ENCODE measurements at places on chromosomes 2 and 18.

GRCh38 chr2:45840481-45840880, 189.0 kb downstream of the PRKCE start:
- DNase-seq, result no peak

DNA sequence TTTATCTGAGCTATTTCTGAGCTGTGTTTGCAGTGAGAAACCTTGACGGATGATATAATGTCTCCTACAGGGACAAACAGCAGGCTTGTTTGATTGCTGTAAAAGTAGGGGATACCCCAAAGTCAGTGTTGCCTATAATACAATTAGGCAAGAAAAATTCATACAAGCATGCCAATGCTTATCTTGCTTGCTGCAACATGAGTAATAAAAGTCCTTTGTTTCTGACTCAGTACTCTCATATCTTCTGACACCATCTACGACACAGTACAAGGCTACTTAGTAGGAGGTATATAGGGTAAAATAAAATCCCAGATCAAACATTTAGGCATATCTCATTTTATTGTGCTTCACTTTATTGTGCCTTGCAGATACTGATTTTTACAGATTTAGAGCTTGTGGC, 33.0 kb downstream of the ERBB4 start:
- no peak for DNase-seq

GRCh38 chr2:114354199-114354598, 88.2 kb upstream of the DPP10 start:
- DNase-seq, result no peak

- DNase-seq, result peak; percentile 7
Observed at GRCh38 chr2:204024503-204024902, 87.9 kb downstream of the ICOS start.

- DNase-seq, result no peak
Observed at GRCh38 chr18:77153404-77153803, 20.8 kb upstream of the MBP start.

DNA sequence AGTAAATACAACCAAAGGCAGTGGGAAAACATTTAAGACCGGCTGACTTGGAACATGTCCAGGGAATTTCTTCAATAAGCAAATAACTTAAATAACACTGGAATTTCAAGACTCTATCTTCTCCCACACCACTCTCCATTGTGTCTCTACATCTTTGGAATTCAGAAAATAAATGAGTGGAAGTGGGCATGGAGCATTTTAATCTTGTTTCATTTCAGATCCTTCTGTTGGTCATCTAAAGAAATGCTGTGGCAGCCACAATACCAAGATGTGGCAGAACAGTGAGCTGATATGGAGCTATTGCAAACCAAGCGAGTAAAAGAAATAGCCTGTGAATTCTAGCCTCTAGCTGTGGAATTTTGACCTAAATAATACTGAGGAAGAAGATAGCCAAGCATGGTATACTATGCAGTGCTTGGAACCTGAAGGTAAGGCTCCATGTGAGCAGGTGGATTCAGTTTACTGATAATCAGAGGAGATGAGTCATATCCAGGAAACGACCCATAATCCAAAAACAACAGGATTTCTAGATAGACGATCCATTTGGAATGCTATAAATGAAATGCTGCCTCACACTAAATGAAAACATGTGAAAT, 157.1 kb upstream of the SCN7A start:
- DNase-seq, result no peak

DNA sequence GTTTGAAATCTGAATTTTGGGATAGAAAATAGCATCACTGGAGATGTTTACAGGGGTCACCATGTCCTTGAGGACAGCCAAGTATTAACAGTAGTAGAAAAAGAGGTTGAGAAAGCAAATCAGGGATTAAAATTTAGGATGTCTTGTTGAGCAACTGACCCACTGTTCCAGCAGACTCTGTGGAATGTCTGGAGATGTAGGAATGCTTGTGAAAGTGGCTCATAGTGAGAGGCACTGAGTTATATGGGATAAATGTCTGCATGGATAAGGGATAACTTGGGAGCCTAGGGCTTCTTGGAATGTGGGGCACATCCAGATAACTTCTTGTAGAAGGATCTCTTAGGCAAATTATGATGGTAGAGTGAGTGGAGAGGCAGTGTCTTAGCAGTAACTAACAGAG, 495.0 kb downstream of the TMX3 start:
- no peak for DNase-seq

DNA sequence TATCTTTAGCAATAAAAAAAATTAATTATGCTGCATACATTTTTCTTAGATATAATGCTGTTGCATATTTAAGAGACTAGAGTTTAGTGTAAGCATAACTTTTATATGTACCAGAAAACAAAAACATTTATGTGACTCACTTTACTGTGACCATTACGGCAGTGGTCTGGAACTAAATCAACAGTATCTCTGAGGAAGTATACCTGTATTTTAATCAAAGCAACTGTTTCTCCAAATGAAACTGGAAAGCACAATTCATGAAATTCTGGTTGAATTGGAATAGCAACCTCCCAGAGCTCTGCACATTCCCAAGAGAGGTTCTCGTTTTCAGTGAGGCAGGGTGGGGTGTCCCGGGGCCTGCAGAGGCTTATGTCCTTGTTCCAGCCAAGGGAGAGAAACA, 112.2 kb upstream of the TACR1 start:
- DNase-seq, result no peak

- no peak for DNase-seq
Observed at GRCh38 chr18:13270279-13270855, 51.8 kb downstream of the LDLRAD4 start.

GRCh38 chr2:71449343-71449742, 4.0 kb upstream of the DYSF start:
- no peak for DNase-seq

- no peak for DNase-seq
Observed at GRCh38 chr2:189168856-189169499, 10.6 kb downstream of the COL5A2 start.

- peak; percentile 73 for DNase-seq
Observed at GRCh38 chr18:22346953-22347605, 70.6 kb downstream of the CTAGE1 start.

- DNase-seq, result no peak
Observed at GRCh38 chr2:190570871-190571270, 36.3 kb upstream of the NEMP2 start.

DNA sequence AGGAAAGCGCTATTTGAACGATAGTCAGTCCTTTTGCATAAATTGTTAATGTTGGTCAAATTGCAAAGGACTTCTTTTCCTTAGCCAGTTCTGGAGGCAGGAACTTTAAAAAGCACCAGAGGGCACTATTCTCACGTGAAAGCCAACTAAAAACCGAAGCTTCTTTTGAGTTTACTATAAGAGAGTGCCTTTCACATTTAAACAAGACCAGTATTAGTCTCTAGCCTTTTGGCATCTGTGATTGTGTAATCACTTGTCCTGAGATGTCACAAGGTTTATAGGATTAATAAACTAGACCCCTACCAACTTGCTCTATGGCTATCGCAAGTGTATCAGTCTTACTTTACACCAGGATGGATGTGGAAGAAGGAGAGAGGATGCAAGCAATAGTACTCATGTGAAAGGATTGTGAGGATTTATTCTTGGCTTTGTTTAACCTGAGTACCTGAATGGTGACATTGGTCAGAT, 14.4 kb upstream of the STAT4 start:
- no peak for DNase-seq

DNA sequence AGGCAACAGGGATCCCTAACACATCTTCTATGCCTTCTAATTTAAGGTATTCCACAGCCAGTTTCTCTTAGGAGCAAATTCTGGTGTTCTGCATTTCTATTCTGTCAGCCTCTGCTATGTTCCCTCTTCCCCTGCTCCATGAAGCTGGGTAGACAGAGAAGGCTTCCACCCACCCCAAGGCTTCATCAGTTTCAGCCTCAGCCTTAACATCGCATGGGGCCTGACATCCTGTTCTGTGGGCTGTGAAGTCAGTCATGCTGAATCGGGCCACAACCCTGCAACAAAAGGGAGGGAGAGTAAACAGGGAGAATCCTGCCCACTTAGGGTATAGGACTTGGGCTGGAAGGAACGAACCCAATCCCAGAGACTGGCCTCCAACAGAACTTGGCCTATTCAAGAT, 70.6 kb upstream of the PPM1B start:
- no peak for DNase-seq

DNA sequence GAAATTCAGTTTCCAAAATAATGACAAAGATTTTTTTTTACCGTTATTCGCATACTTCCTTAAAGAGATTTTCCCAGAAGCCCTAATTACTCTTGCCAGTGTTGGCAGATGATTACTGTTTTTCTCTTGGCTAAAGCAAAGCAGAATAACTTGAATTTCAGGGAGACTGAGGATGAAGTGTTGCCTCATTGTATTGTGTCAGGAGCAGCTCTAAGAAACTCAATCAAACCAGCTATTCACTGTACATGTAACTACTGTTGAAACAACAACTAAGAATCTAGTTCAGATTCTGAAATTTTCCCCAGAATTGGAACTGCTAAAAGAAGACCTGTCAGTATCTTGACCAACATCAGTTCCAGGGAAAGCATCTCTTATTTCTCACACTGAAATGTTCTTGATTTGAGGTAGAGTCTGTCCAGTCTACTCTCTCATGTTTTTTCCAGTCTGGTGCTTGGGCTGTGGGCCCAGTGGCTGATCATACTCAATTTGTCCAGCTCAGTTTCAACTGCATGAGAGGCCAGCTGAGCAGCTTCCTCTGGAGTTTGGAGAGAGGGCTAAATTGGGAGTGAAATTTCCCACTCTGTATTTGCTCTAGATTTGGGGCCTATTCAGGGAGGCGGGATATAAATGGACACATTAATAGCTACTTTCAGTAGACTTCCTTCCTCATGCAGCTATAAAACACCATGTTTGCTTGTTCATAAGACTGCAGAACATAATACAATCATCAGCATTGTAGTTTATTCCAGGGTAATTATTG, 78.5 kb downstream of the PPP1R1C start:
- no peak for DNase-seq

- DNase-seq, result no peak
Observed at GRCh38 chr2:98759338-98759737, 28.4 kb upstream of the MGAT4A start.

GRCh38 chr2:100041946-100042345, 100.4 kb downstream of the AFF3 start:
- DNase-seq, result no peak

DNA sequence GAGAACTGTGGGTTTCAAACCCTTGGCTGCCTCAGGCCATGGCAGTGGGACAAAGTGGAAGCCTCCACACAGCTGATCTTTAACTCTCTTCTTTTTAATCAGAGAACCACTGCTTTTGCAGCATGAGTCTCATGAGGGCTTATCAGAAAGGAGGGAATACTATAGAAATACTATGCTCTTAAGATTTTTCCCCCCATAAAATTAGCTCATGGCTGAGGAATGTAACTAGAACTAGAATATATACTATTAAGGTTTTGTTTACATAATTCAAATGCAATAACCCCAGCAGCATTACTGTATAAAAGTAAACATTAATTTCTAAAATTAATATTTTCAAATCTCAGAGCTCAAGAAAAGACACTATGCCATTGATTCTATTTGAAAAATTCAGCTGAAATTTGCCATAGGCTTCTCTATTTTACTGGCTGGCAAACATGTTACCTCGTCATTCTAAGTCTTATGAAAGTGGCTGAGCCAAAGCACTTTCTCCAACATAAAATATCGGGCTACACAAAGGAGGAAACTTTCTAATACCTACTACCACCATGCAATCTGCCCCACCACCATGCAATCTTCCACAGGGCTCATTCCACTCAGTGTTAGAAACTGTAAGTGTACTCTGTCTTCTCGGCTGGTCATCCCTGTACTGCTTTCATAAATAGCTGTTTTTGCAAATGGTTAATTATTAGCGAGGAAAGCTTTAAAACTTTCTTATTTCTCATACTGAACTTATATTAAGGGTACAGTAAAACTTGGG, 42.5 kb downstream of the WDR35 start:
- no peak for DNase-seq

DNA sequence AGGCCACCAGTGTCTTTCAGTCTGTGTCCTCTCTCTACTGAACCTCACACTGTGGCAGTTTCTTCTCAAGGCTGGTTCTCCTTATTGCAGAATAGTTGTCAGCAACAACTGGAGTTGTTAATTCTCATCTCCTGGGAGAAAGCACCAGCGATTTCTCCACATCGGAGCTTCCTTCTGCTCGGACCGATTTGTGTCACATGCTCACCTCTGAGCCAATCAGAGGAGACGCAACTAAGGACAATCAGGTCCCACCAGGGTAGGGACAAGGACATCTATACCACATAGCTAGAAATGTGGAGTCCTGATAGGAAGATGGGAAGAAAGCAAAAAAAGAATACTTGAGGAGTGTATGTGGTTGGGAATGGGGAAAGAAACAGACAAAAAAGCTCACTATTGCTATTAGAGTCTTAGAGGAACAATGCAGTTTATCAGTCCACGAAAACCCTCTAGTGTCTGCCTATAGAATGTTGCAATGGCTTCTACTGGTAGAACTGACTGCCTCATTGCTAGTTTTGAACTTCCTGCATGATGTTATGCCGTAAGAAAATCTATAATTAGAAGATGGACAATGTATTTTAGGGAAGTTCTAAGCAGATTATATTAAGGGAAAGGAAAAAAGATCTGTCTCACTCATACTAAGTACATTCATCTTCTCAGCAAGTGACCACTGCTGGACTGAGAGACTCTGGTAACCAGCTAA, 169.7 kb downstream of the CDCA7 start:
- DNase-seq, result no peak

- DNase-seq, result no peak
Observed at GRCh38 chr18:76823161-76823538, 793 bp downstream of the ZNF236 start.

- DNase-seq, result no peak
Observed at GRCh38 chr2:207143215-207144172, 22.3 kb downstream of the KLF7 start.

DNA sequence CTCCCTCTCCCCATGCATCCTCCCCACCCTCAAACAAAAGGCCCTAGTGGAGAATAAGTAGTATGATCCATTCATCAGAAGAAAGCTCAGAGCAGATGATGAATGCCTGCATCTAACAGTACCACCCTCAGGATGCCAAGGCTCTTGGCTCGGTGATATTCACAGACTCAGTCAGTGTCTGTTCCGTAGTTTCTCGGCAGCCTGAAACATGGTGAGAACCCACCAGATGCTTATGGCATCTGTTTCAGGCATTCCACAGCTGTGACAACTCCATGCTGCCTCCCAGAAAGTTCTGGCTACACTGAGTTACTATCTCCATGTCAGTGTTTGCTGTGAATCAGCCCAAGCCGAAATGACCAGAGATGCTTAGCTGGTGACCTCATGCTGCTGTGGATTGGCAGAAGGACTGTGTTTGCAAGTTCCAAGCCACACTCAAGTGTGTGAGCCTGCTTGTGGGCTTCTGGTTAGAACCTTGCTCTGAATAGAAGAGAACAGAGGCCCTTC, 83.9 kb downstream of the WDSUB1 start:
- DNase-seq, result no peak

All from HuH-7.5 (cell line).